ENCODE measurements at places on chromosomes 7 and 10.
A peak's percentile ranks its signal among the peaks of the same experiment; 100 is the strongest.

- no peak for DNase-seq
Observed at GRCh38 chr10:57014758-57015157, 653.7 kb upstream of the ZWINT start.

DNA sequence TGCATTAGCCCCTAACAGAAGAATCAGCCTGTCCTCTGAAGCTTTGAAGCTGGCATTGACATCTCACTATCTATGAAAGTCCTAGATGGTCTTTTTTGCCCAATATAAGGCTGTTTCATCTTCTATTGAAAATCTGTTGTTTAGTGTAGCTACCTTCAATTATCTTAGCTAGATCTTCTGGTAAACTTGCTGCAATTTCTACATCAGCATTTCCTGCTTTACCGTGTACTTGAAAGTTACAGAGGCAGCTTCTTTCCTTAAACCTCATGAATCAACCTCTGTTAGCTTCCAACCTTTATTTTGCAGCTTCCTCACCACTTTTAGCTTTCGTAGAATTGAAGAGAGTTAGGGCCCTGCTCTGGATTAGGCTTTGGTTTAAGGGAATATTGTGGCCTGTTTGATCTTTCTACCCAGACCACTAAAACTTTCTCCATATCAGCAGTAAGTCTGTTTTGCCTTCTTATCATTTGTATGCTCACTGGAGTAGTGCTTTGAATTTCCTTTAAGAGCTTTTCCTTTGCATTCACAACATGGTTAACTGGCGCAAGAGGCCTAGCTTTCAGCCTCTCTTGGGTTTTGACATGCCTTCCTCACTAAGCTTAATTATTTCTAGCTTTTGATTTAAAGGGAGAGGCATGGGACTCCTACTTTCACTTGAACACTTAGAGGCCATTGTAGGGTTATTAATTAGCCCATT lies 32.5 kb downstream of the ARID5B start:
- DNase-seq = no peak

DNA sequence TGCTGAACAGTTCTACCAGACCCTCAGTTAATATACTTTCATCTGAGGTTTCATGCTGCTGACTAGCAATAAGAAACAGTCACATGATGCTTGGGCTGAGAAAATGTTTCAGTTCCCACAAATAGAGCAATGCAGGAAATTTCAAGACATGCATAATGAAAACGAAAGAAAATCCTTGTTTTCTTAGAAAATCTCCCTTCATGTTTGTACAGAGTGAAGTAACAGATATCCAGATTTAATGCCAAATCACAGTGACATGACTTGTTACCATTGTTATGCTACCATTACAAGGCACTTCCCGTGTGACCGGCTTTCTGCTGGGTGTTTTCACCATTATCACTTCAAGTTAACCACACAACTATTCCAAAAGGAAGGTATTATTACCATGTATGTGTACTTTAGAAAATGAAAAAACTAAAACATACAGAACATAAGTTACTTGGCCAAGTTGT lies 121.7 kb downstream of the DOCK4 start:
- no peak for DNase-seq

GRCh38 chr7:24637706-24638105 lies 64.5 kb downstream of the PALS2 start:
- no peak for DNase-seq

DNA sequence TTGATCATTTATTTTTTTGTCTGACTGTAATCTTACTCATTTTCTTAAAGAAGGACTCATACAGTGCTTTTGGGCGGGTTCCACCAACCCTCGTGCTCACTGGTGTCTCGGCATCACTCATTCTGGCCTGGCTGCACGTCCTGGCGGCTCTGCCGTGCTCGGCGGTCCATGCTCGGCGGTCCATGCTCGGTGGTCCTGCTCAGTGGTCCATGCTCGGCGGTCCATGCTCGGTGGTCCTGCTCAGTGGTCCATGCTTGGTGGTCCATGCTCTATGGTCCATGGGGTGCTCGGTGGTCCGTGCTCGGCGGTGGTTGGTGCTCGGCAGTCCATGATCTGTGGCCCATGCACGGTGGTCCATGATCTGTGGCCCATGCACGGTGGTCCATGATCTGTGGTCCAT lies 72.5 kb downstream of the WDR37 start:
- no peak for DNase-seq

DNA sequence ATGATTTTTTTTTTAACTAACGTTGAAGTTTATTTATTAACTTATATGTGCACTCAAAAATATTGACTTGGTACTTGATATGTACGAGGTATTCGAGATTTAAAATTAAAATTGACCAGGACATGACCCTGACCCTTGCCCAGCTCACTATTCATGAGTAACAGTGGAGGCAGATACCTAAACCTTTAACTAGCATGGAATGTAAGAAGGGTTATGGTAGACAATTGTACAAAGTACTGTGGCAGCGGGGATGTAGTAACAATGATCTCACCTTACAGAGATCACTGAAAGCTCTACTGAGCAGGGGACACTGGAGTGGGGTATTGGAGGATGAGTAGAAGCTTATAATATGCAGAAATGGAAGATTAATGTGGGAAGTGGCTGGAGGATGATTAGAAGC lies 60.8 kb downstream of the ADRA2A start:
- DNase-seq = no peak

DNA sequence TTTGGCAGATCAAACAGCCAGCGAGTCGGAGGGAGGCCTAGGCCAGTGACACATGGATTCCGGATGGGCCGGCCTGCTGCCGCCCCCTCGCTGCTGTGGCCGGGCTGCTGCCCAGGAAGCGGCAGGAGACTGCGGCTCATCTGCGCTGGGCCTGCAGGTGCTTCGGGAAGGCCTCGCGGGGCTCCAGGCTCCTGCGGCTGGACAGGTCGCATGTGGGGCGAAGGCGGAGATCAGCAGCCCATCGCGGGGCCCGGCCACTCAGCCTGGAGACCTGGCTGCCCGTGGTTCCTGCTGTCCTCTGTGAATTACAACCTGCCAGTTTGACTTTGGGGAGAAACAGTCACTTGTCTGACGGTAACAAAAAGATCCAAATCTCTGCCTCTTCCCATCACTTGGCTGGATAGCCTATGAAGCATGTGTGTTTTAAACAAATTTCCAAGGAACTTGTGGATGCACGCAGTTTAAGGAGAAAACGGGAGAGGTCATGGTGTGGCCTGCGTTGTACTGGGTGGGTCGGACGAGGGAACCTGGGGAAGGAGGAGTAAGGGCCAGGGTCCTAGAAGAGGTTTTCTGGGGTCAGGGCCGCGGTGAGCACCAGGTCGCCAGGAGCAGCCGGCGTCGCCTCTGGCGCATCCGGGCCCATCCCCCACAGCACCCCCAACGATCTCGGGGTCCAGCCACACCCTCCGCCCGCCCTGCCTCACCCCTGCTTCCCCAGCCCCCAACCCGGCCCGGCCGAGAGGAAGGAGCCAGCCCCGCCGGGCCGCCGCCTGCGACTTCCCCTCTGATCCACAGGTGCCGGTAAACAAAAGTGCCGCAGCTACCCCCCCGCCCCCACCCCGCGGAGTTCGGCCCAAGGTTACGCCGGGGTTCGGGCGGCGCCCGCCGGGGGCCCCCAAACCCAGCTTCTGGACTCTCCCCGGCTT lies 1.6 kb downstream of the SPOCK2 start:
- peak; percentile 58 for DNase-seq

DNA sequence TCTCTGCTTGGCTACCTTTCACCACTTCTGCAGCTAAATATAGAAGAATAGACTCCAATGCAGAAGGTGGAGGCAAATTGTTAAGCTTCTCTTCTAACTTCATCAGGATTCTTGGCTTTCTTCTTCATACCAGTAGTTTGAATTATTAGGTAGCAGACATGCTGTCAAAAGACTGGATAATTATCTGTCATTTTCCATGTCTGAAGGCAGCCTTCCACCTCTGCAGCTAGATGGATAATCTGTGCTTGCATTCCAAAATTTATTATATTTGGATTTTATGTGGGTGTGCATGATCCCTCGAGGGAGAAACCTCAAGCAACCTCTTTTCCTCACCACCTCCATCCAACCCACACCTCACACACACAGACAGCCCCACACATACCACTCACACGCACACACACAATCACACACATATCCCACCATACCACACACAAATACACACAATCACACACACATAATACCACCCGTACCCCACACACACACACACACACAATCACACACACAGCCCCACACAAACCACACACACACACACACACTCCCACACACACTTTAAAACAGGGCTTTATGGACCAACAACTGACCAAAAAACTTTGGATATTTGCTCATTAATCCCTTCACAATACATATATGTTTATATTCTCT lies 145.0 kb downstream of the C7orf25 start:
- DNase-seq = no peak

DNA sequence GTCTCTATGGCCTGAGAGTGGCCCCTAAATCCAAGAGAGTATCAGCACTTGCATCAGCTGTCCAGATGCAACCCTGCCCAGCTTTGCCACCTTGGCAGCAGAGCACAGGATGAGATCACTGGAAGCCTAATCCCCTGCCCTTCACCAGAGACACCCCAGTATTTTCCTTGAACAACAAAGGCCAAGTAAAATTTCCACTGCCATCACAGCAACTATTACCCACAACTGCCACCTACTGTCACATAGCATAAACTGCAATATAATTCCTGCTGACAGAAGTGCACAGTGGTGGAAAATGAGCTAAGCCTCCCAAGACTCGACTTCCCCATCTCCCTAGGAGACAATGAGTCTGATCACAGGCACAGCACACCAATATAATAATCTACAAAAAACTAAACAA lies 462.8 kb upstream of the ZWINT start:
- DNase-seq = no peak

GRCh38 chr10:70277396-70278030 lies 6.3 kb downstream of the NPFFR1 start:
- no peak for DNase-seq

DNA sequence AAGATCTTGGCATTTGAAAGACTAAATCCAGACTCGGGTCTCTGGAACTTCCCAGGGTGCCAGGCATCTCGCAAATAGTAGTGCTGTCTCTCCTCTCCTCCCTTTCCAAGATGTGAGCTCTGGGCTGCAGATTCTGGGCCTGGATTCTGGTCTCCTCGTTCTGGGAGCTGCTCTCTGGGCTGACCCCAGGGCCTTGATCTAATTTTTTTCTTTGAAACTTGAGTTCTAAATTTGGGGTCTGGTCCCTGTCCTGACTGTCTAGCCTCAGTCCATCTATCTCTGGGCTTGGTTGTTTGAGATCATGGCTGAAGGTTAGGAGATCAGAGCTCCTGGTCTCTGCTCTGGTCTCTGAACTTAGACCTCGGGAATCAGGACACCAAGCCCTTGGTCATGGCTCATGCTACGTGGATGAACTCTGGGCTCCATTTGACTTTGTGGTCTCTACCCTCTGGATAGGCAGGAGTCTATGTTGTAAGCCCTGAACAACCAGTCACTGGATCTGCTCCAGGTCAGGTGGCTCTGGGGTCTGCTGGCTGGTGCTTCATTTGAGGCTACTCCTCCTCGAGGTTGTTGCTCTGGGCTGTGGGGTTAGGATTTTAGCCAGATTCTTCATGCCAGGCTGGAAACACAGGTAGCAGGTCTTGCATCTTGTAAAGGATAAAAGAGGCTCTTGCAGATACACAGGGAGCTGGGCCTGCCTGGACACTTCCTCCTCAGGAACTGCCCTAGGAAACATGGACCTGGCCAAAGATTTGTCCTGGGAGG lies 8.0 kb upstream of the MBL2 start:
- DNase-seq = no peak

DNA sequence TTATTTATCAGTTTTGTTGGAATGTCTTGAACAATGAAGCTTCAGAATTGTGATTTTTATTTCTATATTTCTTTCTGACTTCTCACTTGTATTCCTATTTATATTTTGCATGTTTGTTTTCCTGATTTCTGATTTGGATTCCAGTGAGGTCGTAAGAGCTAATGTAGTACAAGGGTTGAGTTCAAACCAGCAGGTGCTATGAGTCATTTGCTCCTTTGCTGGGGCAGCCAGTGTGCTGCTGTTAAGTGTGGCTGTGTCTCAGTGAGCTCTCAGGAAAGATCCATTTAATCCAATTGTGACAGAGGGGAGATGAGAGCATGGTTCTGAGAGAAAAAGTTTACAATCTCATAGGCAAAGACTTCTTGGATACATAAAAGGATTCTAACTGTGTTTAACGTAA lies 48.6 kb downstream of the MCU start:
- no peak for DNase-seq

All from stimulated activated CD4-positive, alpha-beta T cell treated with anti-CD3 and anti-CD28 coated beads, Interleukin-15, amount 100 ng/mL, for 1 hour (primary cell).